Suprapubic skin (tissue), 4 donors: ENCODE measurements at places on chromosomes 5 and 9. TPM values are rescaled to one million over a fixed set of nuclear protein-coding genes. Genes with fewer than 3 reads are reported as not detected.

ANKRD20A1 gene
- not detected for total RNA-seq

TXNDC8 gene
- not detected for total RNA-seq

TRPM6 gene
- total RNA-seq = 0.76 TPM

ANGPTL2 gene
- total RNA-seq = 20.5 TPM

DAPK1 gene
- 13.4 TPM for total RNA-seq

FAM221B gene
- not detected for total RNA-seq

MAST4 gene
- total RNA-seq = 90.7 TPM

SOHLH1 gene
- not detected for total RNA-seq

SKIC3 gene
- 84.0 TPM for total RNA-seq

PAPPA gene
- 0.53 TPM for total RNA-seq

DIRAS2 gene
- total RNA-seq = 0.64 TPM

DNA sequence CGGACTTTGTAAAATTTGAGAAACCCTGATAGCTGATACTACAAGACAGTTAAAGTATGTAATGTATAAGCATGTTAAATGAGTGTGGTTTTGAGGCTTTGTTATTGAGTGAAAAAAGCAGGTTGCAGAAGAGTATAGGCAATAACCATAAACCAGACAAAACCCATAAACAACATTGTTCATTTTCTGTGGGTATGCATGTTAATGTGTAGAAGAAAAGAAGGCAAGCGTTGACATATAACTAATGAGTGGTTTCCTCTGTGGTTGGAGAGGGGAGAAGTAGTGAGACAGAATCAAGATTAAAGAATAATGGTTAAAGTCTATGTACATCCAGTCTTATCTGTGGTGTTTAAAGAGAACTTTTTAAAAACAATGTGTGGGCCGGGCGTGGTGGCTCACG lies 26.2 kb downstream of the RAD23B start:
- peaks cover 60% of the 10 kb centered on the region for H3K36me3 ChIP-seq
- DNase-seq = no peak
- H3K4me3 ChIP-seq = no peak overlapping the region
- H3K27ac ChIP-seq = no peak overlapping the region
- H3K4me1 ChIP-seq = no peaks in the 10 kb centered on the region

DNA sequence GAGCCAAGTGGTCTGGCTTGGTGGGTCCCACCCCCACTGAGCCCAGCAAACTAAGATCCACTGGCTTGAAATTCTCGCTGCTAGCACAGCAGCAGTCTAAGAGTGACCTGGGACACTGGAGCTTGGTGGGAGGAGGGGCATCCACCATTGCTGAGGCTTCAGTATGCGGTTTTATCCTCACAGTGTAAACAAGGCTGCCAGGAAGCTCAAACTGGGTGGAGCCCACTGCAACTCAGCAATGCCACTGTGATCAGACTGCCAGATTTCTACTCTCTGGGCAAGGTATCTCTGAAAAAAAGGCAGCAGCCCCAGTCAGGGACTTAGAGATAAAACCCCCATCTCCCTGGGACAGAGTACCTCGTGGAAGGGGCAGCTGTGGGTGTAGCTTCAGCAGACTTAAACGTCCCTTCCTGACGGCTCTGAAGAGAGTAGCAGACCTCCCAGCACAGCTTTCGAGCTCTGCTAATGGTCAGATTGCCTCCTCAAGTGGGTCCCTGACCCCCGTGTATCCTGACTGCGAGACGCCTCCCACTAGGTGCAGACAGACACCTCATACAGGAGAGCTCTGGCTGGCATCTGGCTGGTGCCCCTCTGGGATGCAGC lies 18.2 kb upstream of the STK32A start:
- no peaks in the 10 kb centered on the region for H3K36me3 ChIP-seq
- no peaks in the 10 kb centered on the region for H3K4me1 ChIP-seq
- no peak overlapping the region for H3K4me3 ChIP-seq

DNA sequence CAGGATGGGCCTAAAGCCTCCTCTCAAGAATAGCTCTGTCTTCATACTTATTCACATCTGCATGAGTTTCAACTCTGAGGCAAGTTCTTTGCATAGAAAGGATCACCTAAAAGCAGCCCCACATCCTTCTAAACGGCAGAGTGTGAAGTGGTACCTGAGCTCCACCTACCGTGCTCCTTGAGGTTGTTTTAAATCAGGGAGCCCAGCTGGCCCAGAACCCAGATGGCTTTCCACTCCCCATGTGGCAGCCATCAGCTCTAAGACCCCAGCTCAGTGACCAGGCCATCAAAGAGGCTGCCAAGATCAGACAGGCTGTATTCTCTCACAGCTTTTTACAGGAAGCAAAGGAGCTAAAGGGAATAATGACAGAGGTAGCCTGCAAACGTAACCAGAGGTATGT lies 299.3 kb downstream of the RASEF start:
- H3K36me3 ChIP-seq = no peaks in the 10 kb centered on the region
- no peak overlapping the region for H3K27ac ChIP-seq
- H3K4me3 ChIP-seq = no peak overlapping the region
- H3K27me3 ChIP-seq = no peaks in the 10 kb centered on the region

GRCh38 chr5:175444060-175444904 lies at the start of gene DRD1:
Gene DRD1, minus strand, starts transcription at chr5:175444182. Its CDS starts 1,083 bp downstream, at chr5:175443099.
- H3K4me1 ChIP-seq = peaks cover 19% of the 10 kb centered on the region
- H3K4me3 ChIP-seq = peak within 1 kb of the TSS; percentile 35
- no peaks in the 10 kb centered on the region for H3K36me3 ChIP-seq
- H3K27ac ChIP-seq = no peak within 1 kb of the TSS
- H3K27me3 ChIP-seq = peaks cover 62% of the 10 kb centered on the region

DNA sequence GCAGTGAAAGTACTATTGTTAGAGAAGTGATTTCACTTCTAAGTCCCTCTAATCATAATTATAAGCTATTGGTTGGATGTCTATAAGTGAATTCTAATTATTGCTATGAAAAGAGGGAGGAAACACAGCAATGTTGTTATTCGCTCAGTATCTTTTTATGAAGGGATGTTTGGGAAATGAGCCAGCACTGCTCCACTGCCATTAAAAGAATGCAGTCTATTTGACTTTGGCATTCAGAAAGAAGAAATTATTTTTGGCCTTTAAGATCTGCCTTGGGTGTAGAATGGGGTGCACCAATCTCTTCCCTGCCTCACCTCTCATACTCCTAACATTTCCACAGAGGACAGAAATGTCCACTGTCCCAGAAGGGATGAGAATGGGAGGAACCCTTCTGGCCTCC lies 332.0 kb downstream of the SPATA31D1 start:
- H3K27ac ChIP-seq = no peak overlapping the region
- no peak for DNase-seq
- H3K4me1 ChIP-seq = no peaks in the 10 kb centered on the region
- H3K27me3 ChIP-seq = no peaks in the 10 kb centered on the region
- H3K36me3 ChIP-seq = no peaks in the 10 kb centered on the region
- H3K4me3 ChIP-seq = no peak overlapping the region

- H3K4me1 ChIP-seq = no peaks in the 10 kb centered on the region
- H3K36me3 ChIP-seq = no peaks in the 10 kb centered on the region
- peaks cover 3% of the 10 kb centered on the region for H3K27me3 ChIP-seq
These were observed 57.1 kb upstream of the RNU6ATAC start for GRCh38 chr9:134221273-134222017.

DNA sequence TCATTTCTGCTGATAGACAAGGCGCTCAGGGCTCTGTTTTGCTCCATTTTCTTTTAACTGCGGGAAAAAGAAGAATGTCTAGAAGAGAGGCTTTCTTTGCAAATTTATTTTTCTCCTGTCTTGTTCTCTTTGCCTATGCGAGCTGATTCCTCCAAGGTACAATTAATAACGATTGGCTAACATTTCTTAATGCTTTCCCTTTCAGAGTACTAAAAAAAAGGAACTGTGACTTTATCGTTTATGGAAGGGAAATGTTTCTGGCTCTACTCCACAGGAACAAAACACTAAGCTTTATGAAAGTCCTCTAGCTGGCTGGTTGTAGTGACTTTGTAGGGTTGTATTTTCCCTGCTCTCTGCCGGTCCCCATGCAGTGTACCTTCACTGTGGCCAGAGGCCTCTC lies 11.7 kb downstream of the NSG2 start:
- no peaks in the 10 kb centered on the region for H3K36me3 ChIP-seq
- H3K4me3 ChIP-seq = no peak overlapping the region
- peaks cover 5% of the 10 kb centered on the region for H3K27me3 ChIP-seq
- no peaks in the 10 kb centered on the region for H3K4me1 ChIP-seq

GRCh38 chr5:17436761-17437221 lies 61.2 kb upstream of the TAF11L2 start:
- no peak for DNase-seq
- no peaks in the 10 kb centered on the region for H3K27me3 ChIP-seq
- no peak overlapping the region for H3K27ac ChIP-seq

DNA sequence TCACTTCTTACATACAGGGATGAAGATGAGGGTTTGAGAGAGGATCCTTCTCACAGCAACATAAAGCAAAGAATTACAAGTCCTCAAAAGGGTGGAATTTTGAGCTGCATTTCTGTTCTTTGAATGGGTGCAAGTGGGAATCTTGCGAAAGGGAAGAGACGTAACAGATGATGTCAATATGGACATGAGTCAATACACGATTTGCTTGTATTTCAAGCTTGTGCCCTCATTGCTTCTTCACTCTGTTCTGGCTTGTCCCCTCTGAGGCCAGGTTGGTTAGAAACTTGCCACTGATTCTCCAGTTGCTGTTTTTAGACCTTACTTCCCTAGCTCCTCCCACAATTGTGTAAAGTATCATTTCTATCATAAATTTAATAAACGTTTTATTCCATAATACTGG lies 104.8 kb upstream of the CLINT1 start:
- no peaks in the 10 kb centered on the region for H3K27me3 ChIP-seq
- no peaks in the 10 kb centered on the region for H3K4me1 ChIP-seq
- no peaks in the 10 kb centered on the region for H3K36me3 ChIP-seq
- DNase-seq = no peak
- H3K4me3 ChIP-seq = no peak overlapping the region

DNA sequence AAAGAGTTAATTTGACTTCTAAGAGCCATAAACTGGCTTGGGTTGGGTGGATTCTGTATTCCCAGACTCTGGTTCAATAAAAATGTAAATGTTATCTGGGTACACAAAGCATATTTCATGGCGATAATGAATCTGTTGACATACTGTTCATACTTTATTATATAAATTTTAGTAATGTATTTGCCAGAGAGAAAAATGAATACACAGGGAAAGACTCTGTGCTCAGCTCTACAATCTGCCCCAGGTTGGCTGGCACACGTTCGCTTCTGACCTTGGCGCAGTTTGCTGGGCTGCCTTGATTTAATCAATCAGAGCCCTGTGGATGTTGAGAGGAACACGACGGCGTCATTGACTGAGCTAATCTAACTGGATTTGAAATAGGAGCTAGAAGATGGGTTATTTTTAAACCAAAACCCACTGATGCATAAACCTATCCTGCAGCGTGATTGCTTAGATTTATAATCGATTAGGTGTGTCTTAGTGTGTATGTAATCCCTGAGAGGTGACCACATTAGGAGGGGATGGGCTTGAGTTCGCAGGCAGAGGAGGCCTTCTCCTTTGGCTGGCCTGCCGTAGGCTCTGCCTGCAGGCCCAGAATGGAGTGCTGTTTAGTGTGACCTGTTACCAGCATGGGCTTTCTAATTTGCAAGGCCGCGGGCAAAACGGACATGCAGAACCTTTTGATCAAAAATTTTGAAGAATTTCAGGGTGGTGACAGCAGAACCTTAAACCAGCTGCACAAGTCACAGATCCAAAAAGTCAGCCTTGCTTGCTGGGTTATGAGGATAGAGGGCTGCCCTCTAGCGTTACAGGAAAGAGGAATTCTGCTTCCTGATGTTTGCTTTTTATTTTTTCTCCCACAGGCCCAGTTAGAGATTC lies 3.9 kb upstream of the ADCY2 start:
- DNase-seq = no peak
- no peak overlapping the region for H3K27ac ChIP-seq
- no peaks in the 10 kb centered on the region for H3K36me3 ChIP-seq
- peaks cover 11% of the 10 kb centered on the region for H3K4me1 ChIP-seq
- H3K27me3 ChIP-seq = peaks cover 9% of the 10 kb centered on the region

GRCh38 chr5:35735718-35736117 lies 118.1 kb downstream of the SPEF2 start:
- no peaks in the 10 kb centered on the region for H3K36me3 ChIP-seq
- no peaks in the 10 kb centered on the region for H3K4me1 ChIP-seq
- H3K27me3 ChIP-seq = no peaks in the 10 kb centered on the region

- H3K4me1 ChIP-seq = no peaks in the 10 kb centered on the region
- H3K27ac ChIP-seq = no peak overlapping the region
These were observed 439.9 kb downstream of the GADD45G start for GRCh38 chr9:90044710-90045151.

DNA sequence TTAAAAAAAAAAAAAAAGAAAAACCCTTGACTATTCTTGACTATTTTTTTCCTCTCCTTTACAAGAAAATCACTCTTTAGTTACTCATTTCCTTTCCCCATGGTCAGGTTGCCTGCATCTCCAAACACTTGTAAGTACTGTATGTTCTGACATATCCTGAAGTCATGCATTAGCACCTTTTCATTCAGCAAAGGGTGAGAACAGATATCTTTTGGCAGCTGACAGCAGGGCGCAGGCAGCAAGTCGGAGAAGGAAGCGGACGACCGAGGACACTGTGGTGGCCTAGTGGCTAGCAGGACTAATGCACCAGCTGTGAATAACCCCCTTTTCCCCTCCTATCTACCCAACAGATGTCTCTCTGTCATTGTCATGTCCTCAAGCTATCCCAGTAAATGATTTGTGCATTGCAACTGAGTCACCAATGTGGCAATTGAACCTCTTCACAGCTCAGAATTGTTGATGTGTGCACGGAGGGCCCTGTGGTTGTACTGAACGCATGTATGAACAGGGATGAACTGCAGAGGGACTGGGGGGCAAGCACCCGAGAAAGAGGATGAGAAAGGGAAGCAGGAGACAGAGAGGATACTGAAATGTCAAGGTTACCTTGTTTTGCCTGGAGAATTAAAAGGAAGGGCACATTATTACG lies 996.0 kb upstream of the ARRDC3 start:
- no peak overlapping the region for H3K4me3 ChIP-seq
- no peaks in the 10 kb centered on the region for H3K4me1 ChIP-seq
- no peak for DNase-seq
- H3K36me3 ChIP-seq = no peaks in the 10 kb centered on the region
- H3K27ac ChIP-seq = no peak overlapping the region
- H3K27me3 ChIP-seq = no peaks in the 10 kb centered on the region
